ENCODE measurements at places on chromosomes 7 and 10. TPM values are rescaled to one million over a fixed set of nuclear protein-coding genes. Genes with fewer than 3 reads are reported as not detected.

GRCh38 chr10:120953897-120954296 lies 102.7 kb downstream of the WDR11 start:
- H3K27me3 ChIP-seq, result peaks cover 21% of the 10 kb centered on the region
- H3K27ac ChIP-seq, result no peak overlapping the region
- no peaks in the 10 kb centered on the region for H3K36me3 ChIP-seq
- H3K4me3 ChIP-seq, result no peak overlapping the region

- no peak overlapping the region for H3K4me3 ChIP-seq
- no peaks in the 10 kb centered on the region for H3K36me3 ChIP-seq
- DNase-seq, result no peak
- H3K27ac ChIP-seq, result no peak overlapping the region
- H3K27me3 ChIP-seq, result no peaks in the 10 kb centered on the region
- no peaks in the 10 kb centered on the region for H3K4me1 ChIP-seq
These were observed 643.2 kb downstream of the LRMDA start for GRCh38 chr10:76074659-76075058.

DNA sequence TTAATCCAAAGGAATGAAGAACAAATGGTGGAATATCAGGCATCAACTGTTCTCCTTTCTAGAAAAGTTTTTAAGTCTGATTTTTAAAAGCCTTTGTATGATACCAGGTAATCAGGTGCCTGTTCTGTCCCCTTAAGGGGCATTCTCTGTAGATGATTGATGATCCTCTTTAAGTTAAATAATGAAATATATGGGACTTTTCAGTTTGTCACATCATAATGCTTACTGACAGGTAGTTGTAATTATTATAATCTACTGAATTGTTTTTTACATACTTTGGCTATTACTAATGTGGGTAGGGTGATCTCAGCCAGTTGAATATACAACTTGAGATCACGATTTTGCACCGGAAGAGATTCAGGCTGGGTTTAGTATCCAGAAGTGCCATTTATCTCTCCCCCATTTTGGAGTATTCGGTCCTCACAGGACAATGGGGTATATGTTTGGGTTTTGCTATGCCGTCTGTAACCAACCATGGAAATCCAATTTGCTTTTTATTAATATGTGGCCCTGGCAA lies 330.2 kb downstream of the BICC1 start:
- no peaks in the 10 kb centered on the region for H3K4me1 ChIP-seq
- no peak overlapping the region for H3K4me3 ChIP-seq
- H3K27ac ChIP-seq, result no peak overlapping the region
- no peaks in the 10 kb centered on the region for H3K27me3 ChIP-seq

GRCh38 chr7:15848362-15848761 lies 161.9 kb upstream of the MEOX2 start:
- no peak for DNase-seq
- H3K27ac ChIP-seq, result no peak overlapping the region
- no peaks in the 10 kb centered on the region for H3K27me3 ChIP-seq
- H3K36me3 ChIP-seq, result no peaks in the 10 kb centered on the region
- H3K4me3 ChIP-seq, result no peak overlapping the region
- no peaks in the 10 kb centered on the region for H3K4me1 ChIP-seq

GATA3 gene
- total RNA-seq, result 36.4 TPM

CTAGE4 gene
- 8.8 TPM for total RNA-seq

TMEM139 gene
- total RNA-seq, result 14.4 TPM

SOSTDC1 gene
- total RNA-seq, result not detected

SPDYE11 gene
- not detected for total RNA-seq
